Activated CD4-positive, CD25-positive, alpha-beta regulatory T cell treated with anti-CD3 and anti-CD28 coated beads, Interleukin-2, amount 50 U/mL, for 72 hours (primary cell): ENCODE measurements at places on chromosomes 7 and 10.

GRCh38 chr10:118534136-118534535 lies 61.3 kb downstream of the PRLHR start:
- no peak for DNase-seq

- DNase-seq: no peak
These were observed 123.2 kb upstream of the LANCL2 start for GRCh38 chr7:55241958-55242357.

DNA sequence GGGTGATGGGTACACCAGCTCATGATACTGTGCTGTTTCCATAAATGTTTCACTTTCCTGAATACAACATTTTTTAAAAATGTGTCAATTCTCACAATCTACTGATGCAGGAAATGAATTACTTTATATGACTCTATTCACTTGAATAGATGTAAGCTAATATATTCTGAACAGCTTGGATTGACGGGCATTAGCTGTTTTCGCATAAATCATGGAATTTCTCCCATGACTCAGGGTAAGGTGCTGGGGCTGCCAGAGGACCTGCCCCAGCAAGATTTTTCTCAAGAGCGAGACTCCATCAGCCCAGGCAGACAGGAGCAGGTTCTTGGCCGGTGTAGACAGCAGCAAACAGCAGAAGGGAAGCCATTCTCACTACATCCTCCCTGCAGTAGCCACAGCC lies 107.1 kb downstream of the PFKFB3 start:
- no peak for DNase-seq

GRCh38 chr7:18202315-18203045 lies 174.8 kb upstream of the PRPS1L1 start:
- no peak for DNase-seq

GRCh38 chr10:132832186-132832969 lies 46.4 kb upstream of the NKX6-2 start:
- no peak for DNase-seq

GRCh38 chr10:105024184-105024583 lies 383.1 kb downstream of the SORCS3 start:
- no peak for DNase-seq

DNA sequence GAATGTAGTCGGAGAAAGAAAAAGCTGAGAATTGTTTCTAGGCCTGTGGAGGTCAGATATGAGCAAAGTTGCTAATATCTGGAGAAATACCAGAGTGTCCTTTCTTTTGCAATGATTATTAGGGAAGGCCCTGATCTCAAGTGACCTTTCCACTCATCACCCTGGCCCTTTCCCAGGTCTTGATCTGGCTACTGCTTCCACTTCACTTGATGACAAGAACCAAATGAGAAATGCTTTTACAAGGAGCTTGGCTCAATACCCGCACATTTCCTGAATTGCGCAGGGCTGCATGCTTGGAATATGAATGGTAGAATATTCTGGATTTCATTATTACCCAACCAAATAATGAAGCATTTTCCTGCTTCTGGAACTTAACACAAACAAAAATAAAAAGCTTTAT lies 104.6 kb downstream of the ITGB8 start:
- DNase-seq: no peak

DNA sequence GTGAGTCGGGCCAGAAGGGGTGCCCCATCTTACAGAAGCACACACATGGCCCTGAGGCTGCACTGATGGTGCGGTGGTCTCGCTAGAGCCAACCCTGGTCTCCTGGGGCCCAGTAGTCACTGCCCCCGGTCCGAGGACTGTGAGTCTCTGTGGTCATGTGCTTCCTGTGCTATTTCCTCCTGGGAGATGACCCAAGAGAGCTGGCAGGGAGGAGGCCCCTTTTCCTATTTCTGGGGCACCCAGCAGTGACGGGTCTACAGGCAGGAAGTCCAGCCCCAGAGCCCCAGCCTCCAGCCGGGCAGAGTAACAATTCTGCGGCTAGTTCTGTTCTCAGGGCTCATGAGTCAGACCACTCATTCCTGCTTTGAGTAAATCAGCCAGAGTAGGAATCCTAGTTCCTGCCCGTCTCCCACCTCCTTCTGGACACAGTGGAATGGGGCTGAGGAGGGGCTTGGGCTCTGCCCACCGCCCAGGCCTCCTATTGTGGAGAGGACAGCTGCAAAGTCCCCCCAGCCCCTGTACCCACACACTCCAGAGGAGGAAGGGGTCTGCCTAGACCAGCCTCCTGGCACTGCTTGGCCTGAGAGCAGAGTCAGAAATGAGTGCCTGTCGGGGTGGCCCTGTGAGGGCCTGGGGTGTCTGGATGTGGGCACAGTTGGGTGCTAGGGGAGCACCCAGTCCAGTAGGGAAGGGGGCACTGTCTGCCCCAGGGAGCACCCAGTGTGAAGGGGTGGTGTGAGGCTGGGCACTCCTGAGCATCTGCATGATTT lies 80.5 kb upstream of the PPIF start:
- DNase-seq: no peak

DNA sequence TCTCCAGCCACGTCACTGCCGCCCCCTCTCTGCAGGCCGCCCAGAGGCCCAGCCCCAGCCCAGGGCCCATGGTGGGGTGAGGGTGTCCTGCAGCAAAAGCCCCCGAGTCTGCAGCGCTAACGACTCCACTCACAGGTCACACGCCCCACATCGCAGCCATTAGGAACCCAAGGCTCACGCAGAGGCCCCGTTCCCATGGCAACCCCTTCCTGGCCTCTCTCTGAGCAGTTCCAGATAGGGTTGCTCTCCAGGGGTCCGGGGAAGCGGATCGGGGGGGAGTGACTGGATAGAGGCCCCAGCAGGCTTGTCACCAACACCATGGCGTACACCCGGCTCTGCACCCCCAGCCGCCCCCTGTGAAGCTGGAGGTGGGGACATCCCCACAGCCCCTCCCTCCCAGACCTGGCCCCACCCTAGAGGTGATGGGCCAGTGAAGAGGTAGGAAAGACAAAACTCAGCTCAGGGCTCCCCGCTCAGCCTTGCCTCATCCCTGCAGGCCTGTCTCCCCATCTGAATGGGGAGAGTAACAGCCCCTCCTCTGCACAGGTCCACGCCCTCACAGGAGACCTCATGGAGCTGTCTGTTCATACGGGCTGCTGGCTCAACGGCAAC lies 41.2 kb downstream of the TNRC18 start:
- DNase-seq: no peak

DNA sequence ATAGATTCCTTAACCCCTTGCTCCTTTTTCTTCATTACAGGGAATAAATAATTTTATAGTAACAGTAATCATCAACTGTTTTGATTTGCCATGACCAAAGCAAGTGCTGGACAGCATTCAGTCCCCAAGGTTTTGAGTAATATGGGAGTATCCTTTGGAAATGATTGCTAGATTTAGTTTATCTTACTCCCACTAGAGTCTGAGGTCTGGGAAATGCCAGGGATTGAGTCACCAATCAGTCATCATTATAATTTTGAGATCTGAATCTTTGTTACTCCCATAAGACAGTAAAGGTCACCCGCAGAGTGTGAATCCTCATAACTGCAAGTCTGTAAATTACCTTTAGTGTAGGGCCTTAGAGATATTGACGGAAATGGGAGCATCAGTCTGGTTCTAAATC lies 133.7 kb upstream of the SEMA3E start:
- DNase-seq: no peak

- DNase-seq: no peak
These were observed 208.2 kb upstream of the PRKCQ start for GRCh38 chr10:6788231-6788630.

DNA sequence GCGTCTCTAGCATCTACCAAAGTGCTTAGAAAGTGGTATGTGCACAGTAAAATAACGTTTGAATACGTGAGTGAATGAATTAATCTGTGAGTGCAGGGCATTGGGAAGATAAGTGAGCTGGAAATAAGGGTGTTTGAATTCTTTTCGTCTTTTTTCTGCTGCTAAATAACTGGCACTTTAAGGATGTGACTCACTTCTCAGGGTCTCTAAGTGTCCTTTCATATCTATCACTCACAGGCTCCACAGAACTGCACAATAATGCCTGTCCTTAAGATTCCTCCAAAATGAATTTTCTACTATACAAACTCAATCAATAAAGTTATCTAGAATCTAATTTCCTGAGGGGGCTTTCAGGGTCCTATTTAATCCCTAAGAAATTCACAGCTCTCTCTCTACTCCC lies 3.2 kb upstream of the DGKB start:
- no peak for DNase-seq

DNA sequence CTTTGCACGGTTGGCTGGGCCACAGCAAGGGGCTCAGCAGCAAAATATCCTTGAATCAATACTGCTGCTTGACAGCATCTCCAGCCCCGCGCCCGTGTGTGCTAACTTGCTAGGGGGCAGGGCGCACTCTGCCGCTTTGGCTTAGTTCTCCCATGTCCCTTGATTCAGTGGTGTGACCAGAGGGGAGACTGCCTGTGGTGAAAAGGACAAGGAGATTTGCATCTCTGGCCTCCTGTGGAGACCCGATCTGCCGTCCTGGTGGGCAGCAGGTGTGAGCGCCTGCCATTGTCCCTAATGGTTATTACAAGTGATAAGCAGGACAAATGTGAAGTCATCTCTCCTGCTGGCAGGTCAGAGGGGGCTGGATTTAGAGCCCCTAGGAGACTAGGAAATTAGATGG lies 500.2 kb upstream of the GALNT17 start:
- DNase-seq: no peak

- DNase-seq: no peak
These were observed 19.9 kb upstream of the PCGF5 start for GRCh38 chr10:91200314-91201212.

DNA sequence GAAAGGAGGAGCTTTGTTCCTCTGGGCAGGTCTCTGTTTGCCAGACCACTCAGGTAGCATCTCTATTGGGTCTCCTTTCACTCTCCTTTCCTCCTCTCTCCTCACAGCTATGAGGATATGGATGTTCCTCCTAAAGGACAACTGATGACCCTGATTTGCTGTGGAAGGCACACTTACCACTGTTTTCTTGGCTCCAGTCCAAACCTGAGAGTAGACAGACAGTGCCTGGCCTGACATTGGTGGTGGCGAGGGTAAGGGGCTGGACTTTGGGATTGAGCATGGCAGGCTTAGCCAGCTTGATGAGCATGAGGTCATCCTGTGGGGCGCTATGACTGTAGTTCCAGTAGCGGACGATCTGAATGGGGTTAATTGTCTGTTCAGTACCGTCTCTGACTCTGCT lies 3.6 kb downstream of the PRSS37 start:
- no peak for DNase-seq

DNA sequence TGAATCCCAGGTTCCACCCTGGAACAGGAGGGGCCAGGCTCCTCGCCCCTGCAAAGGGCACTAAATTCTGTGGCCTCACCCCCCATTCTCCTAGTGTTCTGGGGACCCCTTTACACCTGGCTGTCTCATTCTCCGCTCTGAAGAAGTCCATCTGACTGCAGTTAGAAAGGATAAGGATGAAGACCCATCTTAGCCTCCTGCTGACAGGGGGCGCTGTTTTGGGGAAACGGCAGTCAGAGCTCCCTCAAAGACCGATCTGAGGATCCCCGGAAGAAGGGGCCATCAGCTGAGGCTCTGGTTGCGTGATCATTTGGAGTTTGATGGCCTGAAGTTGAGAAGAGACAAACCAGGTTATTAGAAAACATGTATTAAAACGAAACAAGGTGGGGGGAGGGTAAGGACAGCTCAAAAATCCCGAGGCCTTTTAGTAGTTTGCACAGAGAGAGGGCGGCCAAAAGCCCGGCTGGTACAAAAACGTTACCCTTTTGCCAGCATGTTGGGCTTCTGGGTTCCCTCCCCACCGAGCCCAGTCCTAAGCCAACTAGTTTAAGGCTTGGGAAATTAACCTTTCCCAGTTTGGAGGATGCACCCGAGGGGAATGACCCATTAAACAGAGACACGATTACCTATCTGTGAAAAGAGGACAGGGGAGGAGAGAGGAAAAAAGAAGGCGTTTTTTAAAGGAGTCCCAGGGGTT lies 102.8 kb downstream of the CHN2 start:
- DNase-seq: no peak

GRCh38 chr10:113230011-113230610 lies 280.1 kb downstream of the TCF7L2 start:
- no peak for DNase-seq

GRCh38 chr7:26100406-26101339 lies 51.3 kb upstream of the NFE2L3 start:
- DNase-seq: no peak

DNA sequence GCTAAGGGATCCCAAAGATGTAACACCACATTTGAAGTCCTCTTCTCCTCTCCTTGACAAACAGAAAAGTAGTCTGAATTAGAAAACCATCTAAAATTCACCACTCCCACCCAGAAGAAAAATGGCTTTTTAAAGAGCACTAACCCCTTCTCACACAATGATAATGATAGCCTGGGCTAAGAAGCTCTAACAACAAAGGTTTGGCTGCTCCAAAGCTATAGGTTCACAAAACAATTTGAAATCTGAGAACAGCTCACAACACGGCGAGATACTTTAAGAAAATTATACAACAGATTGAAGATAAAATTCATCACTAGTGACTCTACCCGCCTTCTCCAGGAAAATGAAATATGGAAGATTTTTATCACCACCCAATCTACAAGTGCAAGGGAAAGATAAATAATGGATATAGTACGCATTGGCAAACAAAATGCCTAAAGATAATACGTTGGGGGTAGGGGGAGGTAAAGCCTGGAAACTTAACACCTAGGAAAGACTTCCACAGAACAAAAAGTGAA lies 7.4 kb downstream of the ITGB1 start:
- DNase-seq: no peak

DNA sequence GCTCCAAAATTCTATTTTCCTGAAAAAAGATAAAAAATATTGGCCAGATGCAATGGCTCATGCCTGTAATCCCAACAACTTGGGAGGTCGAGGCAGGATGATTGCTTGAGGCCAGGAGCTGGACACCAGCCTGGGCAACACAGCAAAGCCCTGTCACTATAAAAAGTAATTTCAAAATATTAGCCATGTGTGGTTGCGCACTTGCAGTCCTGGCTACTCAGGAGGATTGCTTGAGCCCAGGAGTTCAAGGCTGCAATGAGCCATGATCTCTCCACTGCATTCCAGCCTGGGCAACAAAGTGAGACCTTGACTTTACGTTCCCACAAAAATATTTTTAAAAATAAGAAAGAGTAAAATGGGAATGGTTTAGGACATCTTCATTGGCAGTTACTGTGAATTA lies 104.1 kb upstream of the AFAP1L2 start:
- no peak for DNase-seq
